ENCODE measurements at places on chromosomes 3 and 15. TPM values are rescaled to one million over a fixed set of nuclear protein-coding genes. Genes with fewer than 3 reads are reported as not detected.

CAMP gene
- not detected for total RNA-seq

ZCWPW2 gene
- 1.2 TPM for total RNA-seq

PLIN1 gene
- 0.33 TPM for total RNA-seq

HHATL gene
- total RNA-seq, result not detected

RETNLB gene
- not detected for total RNA-seq

GLCE gene
- 8.4 TPM for total RNA-seq

ASB14 gene
- not detected for total RNA-seq

DUOXA2 gene
- not detected for total RNA-seq

P2RY13 gene
- not detected for total RNA-seq

C3orf20 gene
- total RNA-seq, result under 0.01 TPM

Data from smooth muscle cell of the pulmonary artery (primary cell).